ENCODE measurements at places on chromosomes 16 and 17.

- DNase-seq: no peak
These were observed 65.7 kb downstream of the MPRIP start for GRCh38 chr17:17107891-17108431.

DNA sequence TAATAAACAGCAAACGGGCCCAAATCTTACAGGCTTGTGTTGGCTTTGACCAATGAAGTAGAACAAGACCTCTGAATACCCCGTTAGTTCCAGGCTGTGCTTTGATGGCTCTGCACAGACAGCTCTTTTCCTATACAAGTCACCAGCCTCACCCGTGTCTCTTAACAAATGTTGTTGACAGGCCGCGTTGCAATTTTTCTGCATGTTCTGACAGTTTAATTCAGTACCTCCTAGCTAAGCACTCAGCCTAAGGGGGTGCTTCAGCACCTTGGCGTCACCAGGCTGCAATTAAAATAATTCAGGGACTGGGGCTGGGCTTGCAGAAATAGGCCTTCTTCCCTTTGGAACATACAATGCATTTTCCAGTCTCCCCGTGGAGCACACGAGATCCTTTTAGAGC, 500.1 kb downstream of the MAF start:
- no peak for DNase-seq

- no peak for DNase-seq
These were observed 9.6 kb downstream of the IFT140 start for GRCh38 chr16:1602285-1602684.

DNA sequence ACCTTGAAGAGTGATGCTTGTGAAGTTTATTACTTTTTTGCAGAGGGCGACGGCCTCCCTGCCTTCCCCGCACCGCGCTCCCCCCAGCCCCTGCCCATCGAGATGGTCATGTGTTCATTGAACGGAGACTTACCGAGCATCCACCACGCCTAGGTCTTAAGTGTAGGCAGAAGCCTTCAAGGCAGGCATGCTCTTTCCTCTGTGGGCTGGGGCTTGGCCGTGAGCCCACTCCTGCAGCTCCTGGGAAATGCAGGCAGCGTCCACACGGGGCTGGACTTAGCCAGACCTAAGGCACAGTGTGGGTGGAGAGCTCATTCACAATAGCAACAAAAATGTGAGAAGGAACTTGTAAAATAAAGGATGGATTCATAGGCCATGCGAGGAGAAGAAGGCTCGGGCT, 19.2 kb downstream of the RNF213 start:
- DNase-seq: peak; percentile 92

GRCh38 chr17:45924332-45924820, 30.0 kb downstream of the MAPT start:
- no peak for DNase-seq

DNA sequence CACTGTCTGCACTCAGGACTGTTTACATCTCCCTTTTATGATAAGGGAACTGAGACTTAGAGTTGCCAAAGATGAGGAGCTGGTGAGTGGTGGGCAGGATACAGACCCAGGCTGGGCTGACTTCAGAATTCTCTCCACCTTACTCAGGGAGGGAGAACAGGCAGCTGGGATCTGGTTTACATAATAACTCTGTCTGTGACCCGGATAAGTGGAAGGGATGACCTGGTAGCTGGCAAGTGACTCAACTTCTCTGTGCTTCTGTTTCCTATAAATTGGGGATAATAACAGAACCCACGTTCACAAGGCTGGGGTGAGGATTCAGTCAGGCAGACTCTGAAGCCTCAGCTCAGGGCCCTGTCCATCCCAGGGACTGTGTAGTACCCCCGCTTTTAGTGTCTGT, 2.6 kb downstream of the SNX20 start:
- DNase-seq: no peak

DNA sequence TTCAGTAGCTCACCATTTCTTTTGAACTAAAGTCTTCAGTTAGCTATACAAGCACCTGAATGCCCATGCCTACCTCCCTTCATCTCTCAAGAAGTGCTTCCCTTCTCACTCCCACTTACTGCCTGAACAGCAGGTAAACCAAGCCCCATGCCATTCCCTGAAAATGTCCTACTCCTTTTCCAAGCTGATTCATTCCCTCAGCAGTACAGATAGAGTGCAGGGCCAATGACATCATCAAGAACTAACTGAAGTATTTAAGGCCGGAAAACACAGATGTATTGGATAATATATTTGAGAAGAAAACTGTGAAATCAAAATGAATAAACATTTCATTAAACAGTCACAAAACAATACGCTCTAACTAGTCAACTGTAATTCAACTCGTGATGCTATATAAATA, 478.8 kb upstream of the CDH11 start:
- DNase-seq: peak; percentile 10

- peak; percentile 72 for DNase-seq
These were observed 9.3 kb upstream of the SLC16A5 start for GRCh38 chr17:75078284-75079022.

GRCh38 chr16:75110637-75111513, 5.7 kb downstream of the LDHD start:
- DNase-seq: peak; percentile 89

GRCh38 chr16:86614699-86615098, 36.4 kb downstream of the FOXL1 start:
- DNase-seq: no peak

DNA sequence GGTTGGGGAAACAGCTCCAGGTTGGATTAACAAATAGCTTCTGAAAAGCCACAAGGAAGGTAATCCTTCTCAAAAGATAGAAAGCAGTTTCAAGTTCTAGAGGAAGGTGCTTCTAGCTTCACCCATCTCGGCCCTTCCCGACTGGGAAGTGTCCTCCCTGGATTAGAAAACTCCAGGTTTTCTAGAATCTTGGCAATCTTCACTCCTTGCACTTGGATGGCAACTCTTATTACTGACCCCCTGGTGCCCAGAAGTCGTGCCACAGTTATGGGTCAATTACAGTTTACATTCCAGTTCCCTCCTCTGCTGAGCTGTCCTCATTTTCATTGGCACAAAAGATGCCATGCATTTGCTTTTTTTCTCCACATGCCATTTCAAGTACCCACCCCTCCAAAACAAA, 65.6 kb downstream of the SMG6 start:
- no peak for DNase-seq

DNA sequence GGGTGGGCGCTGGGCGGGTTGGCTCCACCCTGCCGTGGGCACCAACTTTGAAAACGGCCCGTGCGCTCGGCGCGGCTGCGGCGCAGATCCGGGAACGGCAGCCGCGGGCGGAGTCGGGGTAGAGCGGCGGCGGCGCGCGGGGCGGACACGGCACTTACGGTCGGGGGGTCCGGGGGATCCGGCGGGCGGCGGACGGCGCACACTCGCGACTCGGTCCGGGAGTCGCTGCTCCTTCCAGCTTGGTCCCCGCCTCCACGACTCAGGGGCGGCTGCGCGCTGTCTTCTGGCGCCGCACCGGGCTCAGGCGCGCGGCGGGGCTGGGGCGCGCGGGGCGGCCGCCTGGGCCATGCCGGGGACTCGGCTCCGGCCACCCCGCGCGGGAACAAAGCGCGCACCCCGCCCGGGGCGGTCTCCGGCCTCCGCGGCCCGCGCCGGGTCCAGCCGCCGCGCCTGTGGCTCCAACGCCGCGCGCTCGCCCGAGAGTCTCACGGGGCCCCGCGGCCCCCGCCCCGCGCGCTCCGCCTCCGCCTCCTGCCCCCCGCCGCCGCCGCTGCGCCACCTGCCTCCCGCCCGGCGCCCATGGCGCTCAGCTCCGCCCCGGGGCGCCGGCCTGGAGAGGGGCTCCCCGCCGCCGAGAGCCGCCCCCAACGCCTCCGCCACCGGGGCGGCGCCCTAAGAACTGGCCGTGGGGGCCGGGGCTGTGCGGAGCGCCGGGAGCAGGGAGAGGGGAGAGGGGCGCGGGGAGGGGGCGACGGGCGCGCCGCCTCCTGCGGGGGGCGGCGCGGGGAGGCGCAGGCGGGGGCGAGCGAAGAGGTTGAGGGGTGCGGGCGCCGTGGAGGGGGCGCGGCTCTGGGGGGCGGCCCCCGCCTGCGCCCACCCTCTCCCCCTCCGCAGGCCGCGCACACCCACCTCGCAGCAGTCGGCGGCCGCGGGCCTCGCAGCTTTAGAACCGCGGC, 35.9 kb downstream of the CBFA2T3 start:
- no peak for DNase-seq

GRCh38 chr16:31451681-31452351, 7.5 kb upstream of the ARMC5 start:
- DNase-seq: peak; percentile 74

- no peak for DNase-seq
These were observed 20.1 kb upstream of the ADCY9 start for GRCh38 chr16:4136229-4136813.

GRCh38 chr16:29912087-29912486, 11.8 kb downstream of the ASPHD1 start:
- no peak for DNase-seq

GRCh38 chr17:74368341-74369081, 1.2 kb downstream of the GPR142 start:
- DNase-seq: peak; percentile 52

DNA sequence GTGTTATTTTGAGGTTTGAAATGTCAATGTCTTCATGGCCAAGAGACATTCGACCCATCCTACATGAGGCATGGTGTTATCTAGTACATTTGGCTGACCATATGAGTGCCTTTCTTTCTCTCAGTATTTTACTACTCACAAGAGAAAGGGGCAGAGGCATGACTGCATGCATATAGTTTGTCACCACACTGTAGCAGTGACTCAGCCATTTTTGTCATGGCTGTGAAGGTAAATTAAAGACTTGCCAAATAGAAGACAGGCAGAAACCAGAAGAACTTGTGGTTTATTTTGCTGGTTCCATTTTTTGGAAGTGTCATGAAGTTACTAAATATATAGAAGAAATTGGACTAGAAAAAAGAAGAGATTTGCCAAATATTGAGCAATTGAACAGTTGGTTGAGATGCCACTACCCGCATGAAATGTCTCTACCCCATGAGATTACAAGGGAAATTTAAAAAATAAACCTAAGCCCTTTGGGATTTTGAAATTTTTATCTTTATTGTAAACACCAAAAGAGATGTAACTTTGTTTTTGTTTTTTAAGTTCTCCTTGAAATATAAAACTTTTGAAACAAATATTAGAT, 170.3 kb downstream of the CHD9 start:
- peak; percentile 40 for DNase-seq

DNA sequence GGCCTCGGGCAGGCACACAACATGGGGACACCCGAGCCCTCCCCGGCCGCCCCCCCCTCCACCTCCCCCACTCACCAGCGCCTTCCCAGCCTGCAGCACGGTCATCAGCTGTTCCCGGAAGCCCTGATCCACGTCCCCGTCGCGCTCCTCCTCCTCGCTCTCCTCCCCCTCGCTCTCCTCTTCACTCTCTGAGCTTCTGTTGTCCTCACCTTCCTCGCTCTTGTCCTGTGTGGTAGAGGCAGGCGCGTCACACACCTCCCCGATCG, 10.3 kb downstream of the MYBBP1A start:
- no peak for DNase-seq

GRCh38 chr16:29743827-29744531, 1.8 kb downstream of the C16orf54 start:
- DNase-seq: no peak

GRCh38 chr16:88687676-88688012, 1.3 kb upstream of the SNAI3 start:
- no peak for DNase-seq

GRCh38 chr16:76583466-76583865, 306.3 kb downstream of the CNTNAP4 start:
- peak; percentile 27 for DNase-seq

GRCh38 chr17:1529863-1530262, 13.5 kb upstream of the INPP5K start:
- no peak for DNase-seq

GRCh38 chr17:64358261-64358788, 32.3 kb downstream of the PECAM1 start:
- peak; percentile 83 for DNase-seq

DNA sequence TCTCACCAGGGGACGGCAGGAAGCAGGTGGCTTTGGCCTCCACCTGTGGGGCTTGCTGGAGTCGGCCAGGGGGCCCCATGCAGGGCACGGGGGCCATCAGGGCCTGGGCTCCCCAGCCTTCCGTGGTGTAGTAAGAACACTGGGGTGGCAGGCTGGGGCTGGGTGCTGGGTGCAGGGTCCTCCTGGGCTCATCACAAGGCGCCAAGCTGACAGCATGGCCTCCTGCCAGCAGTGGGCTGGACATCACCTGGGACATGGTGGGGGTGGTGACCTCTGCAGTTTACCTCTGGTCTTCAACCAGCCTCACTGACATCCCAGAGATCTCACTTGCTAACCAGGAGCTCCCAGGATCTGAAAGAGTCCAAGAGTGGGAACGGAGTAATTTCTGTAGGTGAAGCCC, 5.3 kb downstream of the TNS4 start:
- no peak for DNase-seq

DNA sequence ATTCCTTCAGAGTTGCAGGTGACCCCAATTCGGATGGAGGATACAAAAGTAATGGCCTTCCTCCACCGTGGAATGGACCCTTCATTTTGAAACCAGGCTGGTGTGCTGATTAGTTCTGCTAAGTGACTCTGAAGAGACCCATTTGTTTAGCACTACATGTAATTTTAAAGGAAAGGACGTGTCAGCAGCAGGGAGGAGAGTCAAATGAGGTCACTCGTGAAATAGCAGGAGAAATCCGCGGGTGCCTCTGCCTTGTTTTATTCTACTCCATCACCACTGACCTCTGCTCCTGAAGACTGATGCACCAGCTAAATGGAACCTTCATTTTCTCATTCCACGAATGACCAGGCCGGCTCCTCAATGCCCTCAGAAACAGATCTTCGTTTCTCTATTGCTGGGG, 589.2 kb downstream of the CDH11 start:
- no peak for DNase-seq

- no peak for DNase-seq
These were observed 149.5 kb downstream of the TMEM132E start for GRCh38 chr17:34728771-34729310.

DNA sequence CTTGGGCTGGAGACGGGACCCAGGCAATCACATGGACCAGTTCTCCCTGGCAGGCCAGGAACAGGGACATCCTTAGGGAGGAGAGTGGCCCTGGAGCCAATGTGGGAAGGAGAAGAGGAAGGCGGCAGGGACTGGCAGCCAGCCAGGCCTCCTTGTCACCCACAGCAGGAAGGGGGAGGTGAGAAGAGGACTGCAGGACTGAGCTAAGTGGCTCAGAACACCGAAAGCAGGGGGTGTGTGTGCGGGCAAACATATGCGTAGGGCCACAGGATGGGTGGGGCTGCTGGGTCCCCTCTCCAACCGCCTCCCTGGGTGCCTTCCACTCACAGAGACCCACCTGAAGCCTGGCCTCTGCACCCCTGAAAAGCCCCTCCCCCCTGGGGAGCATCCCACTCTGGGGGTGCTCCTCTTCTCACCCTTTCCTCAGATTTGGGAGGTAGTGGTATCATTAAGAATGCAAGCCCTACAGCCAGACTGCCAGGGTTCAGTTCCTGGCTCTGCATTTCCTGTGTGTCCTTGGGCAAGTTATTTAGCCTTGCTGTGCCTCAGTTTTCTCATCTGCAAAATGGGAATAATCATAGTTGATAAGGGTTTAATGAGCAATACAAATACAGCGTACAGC, 8.1 kb downstream of the PNMT start:
- DNase-seq: no peak

- peak; percentile 80 for DNase-seq
These were observed 72.2 kb upstream of the CREBBP start for GRCh38 chr16:3952737-3953131.

- no peak for DNase-seq
These were observed 27.9 kb downstream of the SMPD3 start for GRCh38 chr16:68420366-68420942.

- DNase-seq: no peak
These were observed 276.1 kb downstream of the SNX29 start for GRCh38 chr16:12252616-12253015.

GRCh38 chr16:53549970-53550690, 47.1 kb upstream of the AKTIP start:
- DNase-seq: peak; percentile 89

All from fibroblast of mammary gland (primary cell).